Body of pancreas (tissue), 4 donors: ENCODE measurements at places on chromosomes 12 and 14. TPM values are rescaled to one million over a fixed set of nuclear protein-coding genes. Genes with fewer than 3 reads are reported as not detected.
A peak's percentile ranks its signal among the peaks of the same experiment; 100 is the strongest.

DNA sequence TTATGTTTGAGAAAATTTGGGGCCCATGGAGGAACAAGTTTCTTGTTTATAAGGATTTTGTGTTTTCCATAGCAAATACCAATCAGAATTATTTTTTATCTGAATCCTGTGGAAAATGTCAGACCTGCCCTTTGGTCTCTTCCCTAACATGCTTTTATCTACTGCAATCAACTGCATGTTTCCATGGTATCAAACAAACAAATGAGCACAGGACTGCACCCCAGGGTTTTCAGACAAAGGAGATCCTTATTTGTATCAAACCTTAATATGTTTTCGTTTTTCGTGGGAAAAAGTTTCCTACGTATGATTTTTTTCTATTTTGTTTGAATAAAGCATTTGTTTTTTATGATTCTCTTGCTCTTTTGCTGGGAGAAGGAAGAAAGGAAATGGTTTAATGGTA lies 91.1 kb downstream of the GPR135 start:
- DNase-seq = no peak

DNA sequence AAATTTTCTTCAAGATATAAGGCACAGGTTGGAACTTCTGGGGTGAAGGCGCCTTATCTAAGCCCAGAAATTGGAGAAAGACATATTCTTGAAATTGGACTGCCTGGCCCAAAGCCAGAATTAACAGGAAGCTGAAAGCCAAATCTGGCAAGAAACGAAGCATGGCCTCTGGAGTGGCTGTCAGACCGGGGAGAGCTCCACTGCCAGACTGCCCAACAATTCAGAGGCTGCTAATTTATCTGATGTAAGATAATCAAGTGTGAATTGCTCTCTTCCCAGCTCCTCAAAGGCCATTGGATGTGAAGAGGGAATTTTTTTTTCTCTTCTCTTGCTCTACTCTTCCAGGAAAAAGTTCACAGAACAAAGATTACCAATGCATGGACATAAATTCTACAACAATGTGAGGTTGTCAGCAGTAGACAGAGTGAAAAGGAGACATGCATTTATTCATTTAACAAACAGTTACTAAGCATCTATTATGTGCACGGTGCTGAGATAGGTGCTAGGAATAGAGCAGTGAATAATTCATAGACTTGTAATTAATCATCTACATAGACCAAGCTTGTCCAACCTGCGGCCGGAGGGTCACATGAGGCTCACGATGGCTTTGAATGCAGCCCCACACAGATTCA lies at the start of gene GDF3:
Gene GDF3, minus strand, starts transcription at position 210 of the 632 bp plus-strand sequence. Its CDS starts 47 bp downstream, at position 163.
- peak; percentile 28 for DNase-seq

The ETNK1 gene
- total RNA-seq = 25.1 TPM

The C1S gene
- total RNA-seq = 157 TPM

GRCh38 chr14:105602799-105603793 lies 76.7 kb downstream of the TMEM121 start:
- no peak for DNase-seq

The OTX2 gene
- total RNA-seq = not detected

DNA sequence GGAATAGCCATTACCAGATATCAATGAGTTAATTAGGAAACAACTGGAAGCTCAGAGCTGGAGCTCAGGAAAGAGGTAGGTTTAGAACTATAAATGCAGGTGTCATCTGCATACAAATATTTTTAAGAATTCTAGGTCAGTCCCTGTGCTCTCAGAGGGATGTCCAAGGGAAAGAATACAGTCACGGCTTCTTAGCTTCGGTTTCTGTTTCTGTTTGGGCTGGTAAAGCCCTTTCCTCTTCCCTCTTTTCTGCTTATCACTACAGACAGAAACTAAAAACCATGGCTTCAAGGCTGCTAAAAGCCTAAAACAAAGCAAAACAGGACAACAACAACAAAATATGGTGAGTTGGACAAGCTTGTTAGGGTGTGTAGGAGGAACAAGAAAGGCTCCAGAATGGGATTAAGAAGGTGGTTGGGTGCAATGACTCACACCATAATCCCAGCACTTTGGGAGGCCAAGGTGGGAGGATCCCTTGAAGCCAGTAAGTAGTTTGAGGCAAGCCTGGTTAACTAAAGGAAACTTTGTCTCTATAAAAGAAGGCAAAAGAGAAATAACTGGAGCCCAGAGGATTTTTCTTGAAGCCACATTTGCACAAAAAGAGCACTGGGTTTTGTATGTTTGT lies 113.0 kb downstream of the SEC23A start:
- no peak for DNase-seq
